Activated CD8-positive, alpha-beta memory T cell treated with anti-CD3 and anti-CD28 coated beads for 48 hours (primary cell): ENCODE measurements at places on chromosomes 16 and 17.

GRCh38 chr17:19445105-19445504 lies 34.1 kb downstream of the RNF112 start:
- no peak for DNase-seq

DNA sequence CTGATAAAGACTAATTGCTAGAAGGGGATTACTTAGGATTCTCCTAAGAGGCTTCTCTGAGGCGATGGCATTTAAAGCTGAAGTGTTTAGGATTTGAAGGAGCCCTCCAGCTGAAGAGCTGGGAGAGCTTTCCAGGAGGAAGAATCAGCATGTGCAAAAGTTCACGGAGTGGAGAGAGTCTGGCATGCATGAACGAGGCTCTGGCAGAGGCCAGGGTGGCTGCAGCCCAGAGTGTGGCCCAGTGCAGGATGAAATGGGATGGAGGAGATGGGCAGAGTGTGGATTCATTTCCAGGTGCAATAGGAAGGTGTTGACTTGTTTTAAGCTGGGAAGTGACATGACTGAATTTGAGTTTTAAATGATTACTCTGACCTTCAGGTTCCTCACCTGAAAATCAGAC lies 249.0 kb upstream of the CCL2 start:
- no peak for DNase-seq

DNA sequence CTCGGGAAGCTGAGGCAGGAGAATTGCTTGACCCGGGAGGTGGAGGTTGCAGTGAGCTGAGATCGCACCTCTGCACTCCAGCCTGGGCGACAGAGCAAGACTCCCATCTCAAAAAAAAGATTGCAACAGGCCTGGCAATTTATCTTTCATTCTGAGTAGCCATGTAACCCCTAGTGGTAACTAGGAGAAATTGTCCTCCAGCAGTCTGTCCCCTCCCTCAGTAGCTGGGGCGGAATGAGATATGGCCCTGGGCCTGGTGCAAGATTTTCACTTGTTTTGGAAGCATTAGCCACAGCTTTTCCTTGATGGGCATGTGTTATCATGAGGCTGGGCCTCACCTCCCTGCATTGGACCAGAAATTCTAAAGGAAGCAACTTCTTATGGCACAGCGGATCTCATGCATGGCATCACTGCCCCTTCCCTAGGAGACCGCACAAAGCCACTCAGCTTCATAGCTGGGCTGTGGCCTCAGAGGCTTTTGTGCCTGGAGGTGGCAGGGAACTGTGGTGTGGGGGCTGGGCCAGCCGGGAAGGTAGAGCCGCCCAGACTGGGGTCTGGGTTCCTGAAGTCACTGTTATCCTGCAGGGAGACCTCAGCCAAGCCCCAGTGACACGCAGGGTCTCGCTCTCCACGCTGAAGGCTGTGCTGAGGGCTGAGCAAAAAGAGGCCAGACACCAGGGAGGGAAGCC lies 13.4 kb downstream of the NATD1 start:
- DNase-seq = no peak

GRCh38 chr17:72876413-72876812 lies 216.1 kb downstream of the SLC39A11 start:
- no peak for DNase-seq

GRCh38 chr17:73769479-73769878 lies 125.2 kb upstream of the SDK2 start:
- no peak for DNase-seq

GRCh38 chr17:60740584-60740983 lies 62.9 kb downstream of the BCAS3 start:
- no peak for DNase-seq

GRCh38 chr17:33797181-33797580 lies 457.9 kb upstream of the CCL2 start:
- DNase-seq = no peak

DNA sequence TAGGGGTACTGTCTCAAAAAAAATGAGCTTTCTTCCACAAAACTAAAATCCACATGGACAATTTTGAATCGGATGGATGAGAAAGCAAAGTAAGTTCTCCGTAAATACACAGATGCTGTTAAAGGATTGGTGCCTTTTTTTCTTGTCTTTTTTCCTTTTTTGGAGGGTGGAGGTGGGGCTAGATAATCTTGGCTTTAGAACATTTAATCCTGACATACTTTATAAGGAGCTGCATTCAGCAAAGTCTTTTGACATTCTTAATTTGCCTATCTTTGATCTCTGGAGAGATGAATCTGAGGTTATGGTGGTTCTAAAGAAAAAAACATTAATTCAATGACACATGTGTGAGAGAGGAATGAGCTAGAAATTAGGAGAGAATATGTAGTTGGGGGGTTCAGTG lies 312.3 kb upstream of the KCNJ16 start:
- DNase-seq = no peak

DNA sequence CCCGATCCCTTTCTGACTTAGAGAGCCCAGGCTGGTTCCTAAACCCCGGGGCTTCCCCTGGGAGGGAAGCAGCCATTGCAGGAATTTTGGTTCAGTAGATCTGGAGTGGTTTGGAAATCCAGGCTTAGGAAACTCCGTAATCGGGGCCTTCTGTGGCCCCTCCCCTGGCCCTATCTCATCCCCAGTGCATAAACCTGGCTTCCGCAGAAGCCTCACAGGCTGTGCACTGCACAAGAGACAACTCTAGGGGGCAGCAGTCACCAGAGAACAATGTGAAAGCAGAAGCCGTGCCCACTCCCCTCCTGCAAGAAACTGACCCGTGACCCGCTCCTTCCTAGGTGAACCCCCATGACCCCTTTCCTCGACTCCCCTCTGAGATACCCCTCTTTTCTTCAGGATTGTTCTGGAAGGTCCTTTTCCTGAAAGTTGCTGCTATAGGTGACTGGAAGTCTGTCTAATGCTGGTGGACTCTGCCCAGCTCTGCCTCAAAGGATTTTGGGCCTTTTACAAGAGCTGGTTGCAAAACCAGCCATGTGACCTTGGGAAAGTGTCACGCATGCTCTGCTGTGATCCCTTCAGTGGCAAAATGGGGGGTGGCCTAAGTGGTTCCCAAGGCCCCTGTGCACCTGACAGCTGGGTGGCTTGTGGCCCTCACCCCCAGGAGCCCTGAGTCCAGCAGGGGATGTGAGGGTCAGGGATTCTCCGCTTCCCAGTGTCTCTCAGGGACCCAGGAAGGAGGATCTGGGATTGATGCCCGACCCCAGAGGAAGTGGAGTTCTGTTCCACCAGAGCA lies 14.4 kb downstream of the GUCY2D start:
- peak; percentile 34 for DNase-seq

DNA sequence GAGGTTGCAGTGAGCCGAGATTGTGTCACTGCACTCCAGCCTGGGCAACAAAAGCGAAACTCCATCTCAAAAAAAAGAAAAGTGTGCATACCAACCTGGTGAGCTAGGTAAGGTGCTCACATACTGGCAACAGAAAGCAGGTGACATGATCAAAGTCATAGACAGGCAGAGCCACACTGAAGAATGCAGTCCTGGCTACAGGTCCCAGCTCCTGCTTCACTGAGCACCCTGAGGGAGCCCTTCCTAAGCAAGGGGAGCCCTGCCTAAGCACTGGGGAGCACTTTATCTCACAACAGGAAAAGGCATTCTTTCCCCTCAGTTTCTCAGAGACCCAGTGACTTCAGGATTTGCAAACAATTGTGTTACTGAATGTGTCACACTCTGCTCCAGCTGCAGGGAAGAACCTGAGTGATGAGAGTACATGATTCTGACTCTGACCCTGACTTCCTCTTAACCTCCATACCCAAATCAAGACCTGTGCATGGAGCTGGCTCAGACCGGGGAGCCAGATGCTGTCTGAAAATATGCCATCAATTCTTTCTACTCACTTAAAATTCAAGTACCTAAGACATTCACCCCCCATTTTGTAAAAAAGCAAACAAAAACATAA lies 40.5 kb downstream of the ANKRD11 start:
- DNase-seq = no peak

- DNase-seq = no peak
Observed at GRCh38 chr17:1611715-1612114, 16.9 kb downstream of the SLC43A2 start.

GRCh38 chr16:5442054-5442453 lies 344.5 kb upstream of the EEF2KMT start:
- no peak for DNase-seq

- DNase-seq = no peak
Observed at GRCh38 chr17:61832463-61832862, 30.9 kb downstream of the BRIP1 start.

- DNase-seq = no peak
Observed at GRCh38 chr16:70437017-70437581, 1.8 kb downstream of the ST3GAL2 start.

GRCh38 chr16:70688246-70688742 lies 2.4 kb upstream of the MTSS2 start:
- no peak for DNase-seq

GRCh38 chr17:50190293-50190602 lies 11.2 kb downstream of the COL1A1 start:
- no peak for DNase-seq

DNA sequence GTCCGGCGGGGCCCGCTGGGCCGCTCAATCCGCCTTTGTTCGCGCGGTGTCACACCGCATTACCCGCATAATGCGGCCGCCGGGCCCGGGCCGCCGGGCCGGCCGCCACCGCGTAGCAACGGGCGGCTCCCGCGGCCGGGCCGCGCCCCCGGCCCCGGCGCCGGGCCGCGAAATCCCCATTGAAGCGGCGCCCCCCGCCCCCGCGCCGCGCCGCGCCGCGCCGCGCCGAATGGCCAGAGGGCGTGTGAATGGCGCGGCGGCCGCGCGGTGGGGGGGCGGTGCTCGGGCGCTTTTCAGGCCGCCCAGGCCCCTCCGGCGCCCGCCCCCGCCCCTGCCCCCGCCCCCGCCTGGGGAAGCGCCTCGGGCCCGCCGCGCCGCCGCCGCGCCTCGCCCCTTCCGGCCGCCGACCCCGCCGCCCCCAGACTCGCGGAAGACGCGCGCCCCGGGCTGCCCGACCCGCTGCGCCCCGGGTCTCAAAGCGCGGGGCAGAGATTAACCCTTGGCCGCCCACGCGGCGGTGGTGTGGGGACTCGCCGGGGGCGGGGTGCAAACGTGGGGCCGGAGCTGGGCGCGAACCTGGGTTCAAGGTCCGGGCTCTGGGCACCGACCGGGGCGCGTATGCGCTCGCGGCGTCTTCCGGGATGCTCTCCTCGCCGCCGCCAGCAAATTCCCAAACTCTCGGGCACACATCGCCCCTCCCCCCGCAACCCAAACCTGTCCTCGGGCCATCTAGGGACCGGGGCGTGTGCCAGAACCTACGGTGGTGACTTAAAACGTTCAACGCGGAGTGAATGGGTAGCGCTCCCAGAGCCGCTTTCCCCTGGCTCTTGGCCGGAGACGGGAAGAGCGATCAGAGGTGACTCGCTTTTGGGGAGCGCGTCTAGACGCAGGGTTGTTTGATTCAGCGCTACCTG lies 46.7 kb downstream of the WNT3 start:
- DNase-seq = no peak

DNA sequence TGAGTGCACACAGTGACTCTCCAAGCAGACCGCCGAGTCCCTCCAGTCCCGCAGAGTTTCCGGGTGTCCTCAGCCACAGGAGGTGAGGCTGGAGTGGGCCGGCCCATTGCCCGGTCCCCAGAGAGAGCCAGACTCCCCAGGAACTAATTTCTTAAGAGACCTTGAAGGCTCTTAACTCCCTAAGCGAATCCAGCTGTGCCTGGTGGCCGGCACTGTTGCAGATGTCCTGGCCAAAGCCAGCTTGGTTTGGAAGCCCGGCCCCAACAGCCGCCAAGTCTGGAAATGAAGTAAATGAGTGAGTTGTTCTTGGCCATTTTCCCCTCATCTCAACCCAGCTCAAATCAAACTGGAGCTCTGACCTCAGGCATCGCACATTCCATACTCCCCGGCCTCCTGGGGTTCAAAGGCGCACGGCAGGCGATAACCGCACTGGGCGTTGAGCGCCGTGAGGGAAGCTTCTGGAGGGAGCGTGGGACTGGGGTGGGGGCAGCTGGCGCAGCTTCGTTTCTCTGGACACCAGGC lies 42.0 kb downstream of the CMIP start:
- no peak for DNase-seq

- no peak for DNase-seq
Observed at GRCh38 chr17:31394544-31394943, 3.1 kb downstream of the RAB11FIP4 start.

DNA sequence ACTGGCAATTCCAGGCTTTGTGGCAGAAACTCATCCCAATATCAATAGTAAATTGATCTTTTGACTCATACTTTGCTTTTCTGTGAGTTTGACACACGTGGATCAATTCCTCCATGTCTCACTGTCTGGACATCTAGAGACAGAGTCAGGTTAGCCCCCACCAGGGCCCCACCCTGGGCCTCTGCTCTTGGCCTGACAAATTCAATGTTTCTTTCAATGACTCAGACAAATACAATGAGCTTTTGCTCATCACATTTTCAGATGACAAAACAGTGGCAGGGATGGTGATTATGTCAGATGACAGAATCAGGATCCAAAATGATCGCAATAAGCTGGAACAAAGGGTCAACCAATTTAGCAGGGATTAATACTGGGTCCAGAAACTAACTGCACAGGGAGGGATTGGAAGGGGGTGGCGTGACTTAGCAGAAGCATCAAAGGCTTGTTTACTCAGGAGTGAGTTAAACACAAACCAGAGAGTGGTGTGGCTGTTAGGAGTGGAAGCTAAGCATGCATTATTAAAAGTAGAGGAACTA lies 90.5 kb upstream of the ASIC2 start:
- no peak for DNase-seq

GRCh38 chr16:50152807-50153595 lies at the start of gene TENT4B:
TSS of gene TENT4B (plus strand) at chr16:50153306. CDS start at chr16:50153622, 316 bp downstream.
- peak; percentile 57 for DNase-seq

DNA sequence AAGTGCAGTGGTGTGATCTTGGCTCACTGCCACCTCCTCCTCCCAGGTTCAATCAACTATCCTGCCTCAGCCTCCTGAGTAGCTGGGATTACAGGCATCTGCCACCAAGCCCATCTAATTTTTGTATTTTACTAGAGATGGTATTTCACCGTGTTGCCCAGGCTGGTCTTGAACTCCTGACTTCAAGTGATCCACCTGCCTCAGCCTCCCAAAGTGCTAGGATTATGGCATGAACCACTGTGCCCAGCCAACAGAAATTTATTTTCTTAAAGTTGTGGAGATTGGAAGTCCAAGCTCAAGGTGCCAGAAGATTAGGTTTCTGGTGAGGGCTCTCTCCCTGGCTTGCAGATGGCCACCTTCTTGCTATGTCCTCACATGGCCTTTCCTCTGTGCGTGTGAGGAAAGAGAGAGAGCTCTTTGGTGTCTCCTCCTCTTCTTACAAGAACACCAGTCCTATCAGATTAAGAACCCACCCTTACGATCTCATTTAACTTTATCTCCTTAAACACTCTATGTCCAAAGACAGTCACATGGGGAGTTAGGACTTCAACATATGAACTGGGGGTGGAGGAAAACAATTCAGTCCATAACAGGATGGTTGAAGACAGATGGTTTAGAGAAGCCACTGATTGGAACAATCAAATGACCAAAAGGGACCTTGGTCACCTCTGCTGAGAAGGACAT lies 31.8 kb downstream of the C16orf82 start:
- DNase-seq = no peak

DNA sequence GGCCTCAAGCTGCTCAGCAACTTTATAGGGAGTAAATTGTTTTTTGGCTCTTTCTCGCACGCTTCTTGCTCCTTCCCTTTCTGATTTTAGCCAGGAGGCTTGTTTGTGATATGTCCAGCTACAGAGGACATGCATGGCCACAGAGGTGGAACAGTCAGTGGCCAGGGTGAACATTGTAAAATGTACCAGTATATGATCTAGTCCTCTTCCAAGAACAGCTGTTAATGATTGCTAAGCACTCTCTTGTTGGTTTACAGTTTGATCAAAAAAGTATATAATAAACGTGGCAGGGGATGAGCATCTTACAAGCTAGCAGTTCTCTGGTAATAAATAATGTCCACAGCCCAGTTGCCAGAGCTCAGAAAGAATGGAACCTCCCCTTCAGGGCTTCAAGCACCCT lies 461.7 kb upstream of the DYNLRB2 start:
- DNase-seq = no peak

- no peak for DNase-seq
Observed at GRCh38 chr16:73771196-73772064, 525.2 kb upstream of the PSMD7 start.
